ENCODE measurements at places on chromosomes 11 and 22.

GRCh38 chr22:19576460-19577421, 52.5 kb upstream of the CLDN5 start:
- peak; percentile 61 for DNase-seq

- no peak for DNase-seq
These were observed 8.9 kb downstream of the IMMP1L start for GRCh38 chr11:31500560-31500959.

- no peak for DNase-seq
These were observed 633 bp downstream of the MRGPRD start for GRCh38 chr11:68979931-68980775.

DNA sequence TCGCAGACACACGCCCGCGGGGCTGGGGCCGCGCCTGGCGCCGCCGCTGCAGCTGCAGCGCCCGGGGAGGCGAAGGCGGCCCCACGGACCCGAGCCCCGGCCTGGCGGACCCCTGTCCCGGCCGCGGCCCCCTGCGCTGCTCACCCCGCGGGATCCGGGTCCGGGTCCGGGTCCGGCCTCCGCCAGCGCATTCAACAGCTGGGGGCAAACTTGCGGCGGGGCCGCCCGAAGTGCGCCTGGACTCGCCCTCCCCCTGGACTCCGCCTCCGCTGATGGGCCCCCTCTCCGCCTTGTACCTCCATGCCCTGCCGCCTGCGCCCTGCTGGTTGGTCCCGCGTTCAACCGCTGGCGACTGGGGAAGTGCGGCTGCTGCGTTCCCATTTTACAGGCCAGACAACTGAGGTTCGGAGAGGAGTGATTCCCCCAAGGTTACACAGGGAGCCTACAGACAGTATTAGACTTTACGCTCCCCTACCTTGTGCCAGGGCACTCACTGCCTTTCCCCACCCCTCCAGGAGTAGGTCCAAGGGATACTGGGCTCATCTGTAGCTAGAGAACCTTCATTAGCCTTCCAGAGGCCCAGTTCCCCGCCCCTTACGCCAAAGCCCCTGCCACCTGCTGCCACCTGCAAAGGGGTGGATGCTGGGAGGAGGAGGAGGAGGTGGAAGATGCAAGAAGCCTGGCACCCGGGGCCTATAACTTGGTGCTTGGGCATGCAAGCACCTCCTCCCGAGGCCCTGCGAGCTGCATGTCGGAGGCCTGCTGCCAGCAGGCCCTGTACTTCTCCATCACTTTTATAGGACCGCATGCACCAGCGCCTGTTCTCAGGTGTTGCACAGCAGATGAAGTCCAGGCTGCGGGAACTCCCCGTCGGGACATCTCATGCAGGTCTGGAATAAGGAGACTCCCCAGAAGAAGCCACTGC, 694 bp upstream of the ELFN2 start:
- DNase-seq: no peak

DNA sequence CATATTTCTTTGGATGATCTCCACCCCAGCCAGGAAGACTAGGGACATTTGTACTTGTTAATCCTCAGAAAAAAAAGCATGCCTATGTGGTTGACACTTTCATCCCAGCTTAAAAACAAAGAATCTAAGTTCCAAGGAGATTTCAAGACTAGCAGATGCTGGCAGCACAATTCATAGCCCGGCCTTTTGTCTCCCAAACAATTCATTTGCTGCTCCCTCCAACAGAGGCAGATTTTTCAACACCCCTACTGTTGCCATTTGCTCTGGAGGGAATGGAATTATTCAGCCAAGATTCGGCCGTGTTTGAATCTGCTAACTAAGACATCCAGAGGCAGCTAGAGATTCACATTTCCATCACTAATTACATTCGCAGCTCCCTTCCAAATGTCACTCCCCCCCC, 15.3 kb downstream of the P2RX3 start:
- DNase-seq: no peak

DNA sequence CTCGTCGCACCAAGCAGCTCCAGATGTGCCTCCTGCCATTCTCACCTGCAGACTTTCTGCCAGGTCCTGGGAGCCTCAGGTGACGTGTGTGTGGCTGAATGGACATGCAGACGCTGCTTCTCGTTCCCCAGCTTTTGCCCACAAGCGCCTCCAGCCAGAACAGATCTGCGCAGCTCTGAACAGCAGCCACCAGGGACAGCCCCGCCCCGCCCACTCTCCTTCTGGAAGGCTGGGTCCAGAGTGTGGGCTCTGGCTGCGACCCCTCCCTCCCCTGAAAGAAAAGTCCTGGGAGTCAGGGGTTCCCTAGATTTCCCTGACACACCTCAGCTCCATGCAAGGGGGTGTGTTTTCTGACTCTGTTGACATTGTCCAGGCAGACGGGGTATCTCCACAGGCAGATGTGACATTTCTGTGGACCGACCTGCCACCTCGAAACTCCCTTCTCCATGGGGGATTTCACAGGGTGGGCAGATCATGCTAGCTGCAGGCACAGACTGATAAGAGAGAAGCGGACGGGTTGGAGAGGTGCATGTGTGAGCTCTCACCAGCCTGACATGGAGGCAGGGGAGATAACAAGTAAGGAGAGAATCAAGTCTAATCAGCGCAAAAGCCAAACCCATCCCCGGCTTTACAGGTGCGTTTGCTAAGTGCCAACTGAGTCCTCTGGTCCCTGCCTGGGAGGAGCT, 19.8 kb downstream of the SLCO2B1 start:
- DNase-seq: no peak

DNA sequence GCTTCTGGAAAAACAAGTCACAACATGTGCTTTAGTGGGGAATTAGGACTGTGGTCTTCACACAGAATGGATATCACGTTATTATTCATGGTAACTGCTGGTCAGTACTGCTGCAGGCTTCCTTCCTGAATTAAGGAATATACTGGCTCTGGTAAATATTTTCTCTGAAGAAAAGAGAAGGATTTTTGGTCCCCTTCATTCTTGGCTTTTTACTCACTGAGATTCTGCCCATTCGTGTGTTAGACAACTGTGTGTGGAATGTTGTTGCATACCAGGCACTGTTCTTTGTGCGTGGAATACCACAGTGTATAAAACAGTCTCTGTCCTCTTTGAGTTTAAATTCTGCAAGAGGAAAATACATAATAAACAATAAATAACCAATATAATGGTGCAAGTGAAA, 80.3 kb downstream of the ALX4 start:
- DNase-seq: no peak

DNA sequence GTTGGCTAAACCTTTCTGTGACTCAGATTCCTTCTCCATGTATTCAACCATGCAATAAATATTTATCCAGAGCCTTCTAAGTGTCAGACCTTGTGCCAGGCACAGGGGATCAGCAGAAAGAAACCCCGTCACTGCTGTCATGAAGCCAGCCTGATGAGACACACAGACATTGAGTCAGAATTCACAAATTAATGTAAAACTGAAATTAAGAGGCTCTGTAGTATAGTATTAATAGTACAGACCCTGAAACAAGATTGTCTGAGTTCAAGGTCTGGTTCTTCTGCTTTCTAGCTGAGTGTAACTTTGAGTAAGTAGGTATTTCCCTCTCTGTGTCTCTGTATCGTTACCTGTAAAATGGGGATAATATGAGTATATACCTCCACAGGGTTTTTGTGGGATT, 46.9 kb downstream of the ME3 start:
- no peak for DNase-seq

DNA sequence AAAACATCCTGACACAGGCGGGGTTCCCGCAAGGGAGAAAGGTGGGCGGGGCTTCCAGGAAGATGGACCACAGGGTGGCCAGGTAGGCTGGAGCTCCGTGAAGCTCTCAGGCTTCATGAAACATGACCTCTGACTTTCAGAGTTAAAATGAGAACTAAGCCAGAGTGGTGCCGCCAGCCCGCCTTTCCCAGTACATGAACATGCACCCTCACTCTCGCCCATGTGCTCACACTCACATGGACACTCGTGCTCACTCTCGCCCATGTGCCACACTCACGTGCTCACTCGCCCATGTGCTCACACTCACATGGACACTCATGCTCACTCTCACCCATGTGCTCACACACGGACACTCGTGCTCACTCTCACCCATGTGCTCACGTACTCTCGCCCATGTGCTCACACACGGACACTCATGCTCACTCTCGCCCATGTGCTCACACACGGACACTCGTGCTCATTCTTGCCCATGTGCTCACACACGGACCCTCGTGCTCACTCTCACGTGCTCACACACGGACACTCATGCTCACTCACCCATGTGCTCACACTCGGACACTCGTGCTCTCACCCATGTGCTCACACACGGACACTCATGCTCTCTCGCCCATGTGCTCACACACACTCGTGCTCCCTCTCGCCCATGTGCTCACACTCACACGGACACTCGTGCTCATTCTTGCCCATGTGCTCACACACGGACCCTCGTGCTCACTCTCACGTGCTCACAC, 10.0 kb downstream of the RNH1 start:
- no peak for DNase-seq

GRCh38 chr22:23552573-23552972, 27.5 kb downstream of the IGLL1 start:
- no peak for DNase-seq

DNA sequence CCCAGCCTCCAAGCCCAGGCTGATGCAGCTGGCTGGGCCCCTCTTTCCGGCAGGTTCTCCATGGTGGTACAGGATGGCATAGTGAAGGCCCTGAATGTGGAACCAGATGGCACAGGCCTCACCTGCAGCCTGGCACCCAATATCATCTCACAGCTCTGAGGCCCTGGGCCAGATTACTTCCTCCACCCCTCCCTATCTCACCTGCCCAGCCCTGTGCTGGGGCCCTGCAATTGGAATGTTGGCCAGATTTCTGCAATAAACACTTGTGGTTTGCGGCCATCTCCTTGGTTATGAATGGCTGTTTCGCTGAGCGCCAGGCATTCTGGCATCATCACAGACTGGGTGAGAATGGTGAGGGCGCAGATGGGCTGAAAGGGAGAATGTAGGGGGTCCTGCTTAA, 3.6 kb downstream of the PRDX5 start:
- peak; percentile 88 for DNase-seq

DNA sequence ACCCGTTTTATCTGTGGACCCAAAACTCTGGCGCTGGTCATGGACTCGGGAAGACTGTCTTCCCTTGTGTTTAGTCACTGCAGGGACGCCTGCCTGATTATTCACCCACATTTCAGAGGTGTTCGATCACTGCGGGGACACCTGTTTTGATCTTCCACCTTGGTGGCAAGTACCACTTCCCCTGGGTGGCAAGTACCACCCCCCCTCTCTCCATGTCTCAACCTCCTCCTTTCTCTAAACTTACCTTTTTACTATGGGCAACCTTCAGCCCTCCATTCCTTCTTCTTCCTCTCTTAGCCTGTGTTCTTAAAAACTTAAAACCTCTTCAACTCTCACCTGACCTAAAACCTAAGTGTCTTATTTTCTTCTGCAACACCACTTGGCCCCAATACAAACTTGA, 1.9 kb upstream of the NDUFC2 start:
- DNase-seq: no peak

- no peak for DNase-seq
These were observed 307.5 kb upstream of the ZC3H12C start for GRCh38 chr11:109785714-109786113.

GRCh38 chr11:78855116-78855515, 280.5 kb upstream of the NARS2 start:
- no peak for DNase-seq

- DNase-seq: no peak
These were observed 142.4 kb downstream of the CACNA1I start for GRCh38 chr22:39712751-39713525.

- DNase-seq: no peak
These were observed 227.2 kb upstream of the ARHGAP20 start for GRCh38 chr11:110939471-110939870.

- DNase-seq: peak; percentile 73
These were observed 27.4 kb downstream of the RCN1 start for GRCh38 chr11:32118025-32118974.

DNA sequence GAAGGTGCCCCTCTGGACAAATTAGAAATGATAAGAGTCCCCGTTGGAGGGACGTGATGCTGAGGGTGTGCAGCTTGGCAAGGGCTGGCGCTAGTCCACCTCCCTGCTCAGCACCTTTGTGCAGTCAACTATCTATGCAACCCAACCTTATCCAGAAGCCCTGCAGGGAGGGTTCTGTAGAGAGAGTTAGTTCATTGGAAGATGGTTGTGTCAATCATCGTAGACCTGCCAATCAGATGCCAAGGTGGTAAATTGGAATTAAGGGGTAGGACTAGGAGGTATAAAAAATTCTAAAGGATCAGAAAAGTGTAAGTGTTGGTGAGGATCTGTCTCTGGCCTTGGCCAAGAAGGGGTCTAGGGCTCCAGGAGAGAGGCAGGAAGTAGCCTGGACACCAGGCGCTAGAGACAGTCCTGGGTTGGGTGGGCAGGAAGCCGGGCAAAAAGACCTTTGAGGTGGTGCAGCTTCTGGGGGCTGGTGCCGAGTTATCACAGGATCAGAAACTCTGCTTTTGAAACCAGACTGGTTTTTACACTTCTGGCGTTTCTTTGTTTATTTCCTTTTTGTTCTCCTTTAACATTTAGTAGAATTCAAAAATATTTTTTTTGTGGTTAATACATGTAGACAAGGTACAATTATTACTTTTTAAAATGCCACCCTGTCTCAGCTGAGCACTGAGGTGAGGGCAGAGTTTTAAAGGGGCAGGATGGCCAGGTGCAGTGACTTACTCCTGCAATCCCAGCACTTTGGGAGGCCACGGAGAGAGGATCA, 1.6 kb downstream of the C1QTNF6 start:
- DNase-seq: peak; percentile 77

GRCh38 chr22:46728470-46728869, 9.6 kb downstream of the CERK start:
- DNase-seq: no peak

- DNase-seq: peak; percentile 69
These were observed 23.5 kb upstream of the P2RY2 start for GRCh38 chr11:73194593-73194992.

GRCh38 chr11:79708319-79708932, 267.6 kb upstream of the TENM4 start:
- peak; percentile 70 for DNase-seq

DNA sequence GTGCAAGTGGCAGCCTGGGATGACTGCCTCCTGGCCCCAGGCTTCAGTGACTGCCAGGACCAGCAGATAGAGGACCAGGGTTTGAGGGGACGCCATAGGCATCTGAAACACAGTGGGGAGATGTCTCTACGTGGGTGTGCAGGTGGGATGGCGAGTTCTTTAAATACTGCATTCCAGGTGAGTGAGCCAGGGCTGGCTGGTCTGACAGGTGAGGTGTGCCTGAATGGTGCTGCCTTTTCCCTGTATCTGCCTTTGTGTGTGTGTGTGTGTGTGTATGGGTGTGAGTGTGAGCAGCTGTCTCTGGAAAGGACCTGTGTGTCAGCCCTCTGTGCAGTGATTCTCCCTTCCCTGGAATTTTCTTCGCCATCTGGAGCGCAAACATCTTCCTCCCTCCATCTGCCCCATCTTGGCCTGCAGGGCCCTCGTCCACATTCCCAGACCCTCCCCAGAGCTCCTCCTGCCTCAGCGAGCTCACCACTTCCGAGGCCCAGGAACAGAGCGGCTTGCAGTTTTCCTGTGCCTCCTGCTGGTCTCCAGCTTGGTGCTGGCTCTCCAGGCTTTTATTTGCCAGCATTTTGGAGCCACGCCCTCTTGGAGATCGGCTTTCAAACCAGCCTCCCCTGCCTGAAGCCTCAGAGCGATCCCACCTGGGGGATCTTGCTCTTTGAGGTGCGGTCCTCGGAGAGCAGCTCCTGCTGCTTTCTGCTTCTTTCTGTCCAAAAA, at the start of gene GPHA2:
Gene GPHA2 (minus strand): TSS at position 535 of the 723 bp plus-strand sequence. CDS start 433 bp downstream, at position 102.
- no peak for DNase-seq

- peak; percentile 87 for DNase-seq
These were observed 637 bp downstream of the DRD2 start for GRCh38 chr11:113474362-113475159.

- peak; percentile 49 for DNase-seq
These were observed 39.1 kb upstream of the SLC35C1 start for GRCh38 chr11:45765836-45766235.

All from MCF 10A (cell line).